NCI-H524 (cell line): ENCODE measurements at places on chromosomes 2 and 18.

DNA sequence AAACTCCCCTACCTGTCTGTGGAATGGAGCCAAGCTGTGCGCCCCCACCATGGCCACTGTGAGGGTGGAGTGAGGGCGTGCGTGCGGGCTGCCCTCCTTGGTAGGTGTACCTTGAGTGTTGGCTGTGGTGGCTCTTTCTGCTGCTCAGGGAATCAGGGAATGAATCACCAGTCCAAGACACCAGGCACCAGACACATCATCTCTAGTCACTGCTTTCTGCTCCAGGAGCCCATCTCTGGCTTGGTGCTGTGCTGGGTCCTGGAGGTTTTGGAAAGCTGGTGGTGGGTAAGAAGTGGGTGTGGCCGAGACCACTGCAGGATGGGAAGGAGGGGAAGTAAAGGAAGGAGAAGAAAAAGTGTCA, 209.9 kb downstream of the SEPTIN10 start:
- DNase-seq: no peak

DNA sequence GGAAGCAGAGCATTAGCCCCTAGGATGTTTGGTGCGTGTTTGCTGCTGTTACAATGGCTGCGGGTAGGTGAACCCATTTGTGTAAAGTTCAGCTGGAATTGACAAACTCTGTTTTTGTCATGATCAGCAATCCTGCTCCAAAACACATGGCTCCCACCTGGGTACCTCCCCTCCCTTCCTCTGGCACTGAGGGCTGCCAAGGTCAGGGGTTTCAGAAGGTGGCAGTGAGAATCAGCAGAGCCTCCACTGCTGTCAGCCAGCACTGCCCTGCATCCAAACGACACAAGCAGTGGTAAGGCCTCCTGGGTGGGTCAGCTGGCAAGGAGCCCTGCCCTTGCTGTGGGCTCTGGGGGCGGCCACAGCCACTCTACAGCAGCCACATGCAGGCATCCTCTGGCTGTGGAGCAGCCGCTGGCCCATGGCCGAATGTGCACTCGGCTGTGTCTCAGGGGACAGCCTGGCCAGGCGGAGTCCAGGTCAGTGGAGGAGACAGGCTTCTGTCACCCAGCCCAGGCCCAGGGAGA, 32.8 kb upstream of the LDLRAD4 start:
- DNase-seq: no peak

GRCh38 chr2:123035541-123035940, 989.5 kb upstream of the CNTNAP5 start:
- no peak for DNase-seq

- no peak for DNase-seq
Measured at GRCh38 chr18:43547456-43547855, 270.2 kb upstream of the SYT4 start.

DNA sequence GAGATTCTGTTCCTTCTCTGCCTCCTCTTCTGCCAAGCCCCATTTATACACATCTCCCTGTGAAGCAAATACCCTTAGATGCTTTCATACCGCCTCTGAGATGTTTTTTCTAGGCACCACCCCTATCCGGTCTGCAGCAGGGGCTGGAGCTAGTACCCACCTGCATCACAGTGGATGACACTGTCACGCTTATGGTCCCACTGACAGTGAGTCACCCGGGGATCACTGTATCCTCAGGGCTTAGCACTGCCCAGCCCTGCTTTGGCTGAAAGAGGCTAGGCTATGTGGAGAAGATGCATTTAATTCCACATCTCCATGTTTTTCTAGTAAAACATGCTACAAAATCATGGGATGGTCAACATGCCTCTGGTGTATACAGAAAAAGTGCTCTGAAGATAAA, 9.9 kb downstream of the FABP1 start:
- DNase-seq: no peak

- DNase-seq: no peak
Measured at GRCh38 chr2:100907832-100908231, 87.9 kb downstream of the NPAS2 start.

DNA sequence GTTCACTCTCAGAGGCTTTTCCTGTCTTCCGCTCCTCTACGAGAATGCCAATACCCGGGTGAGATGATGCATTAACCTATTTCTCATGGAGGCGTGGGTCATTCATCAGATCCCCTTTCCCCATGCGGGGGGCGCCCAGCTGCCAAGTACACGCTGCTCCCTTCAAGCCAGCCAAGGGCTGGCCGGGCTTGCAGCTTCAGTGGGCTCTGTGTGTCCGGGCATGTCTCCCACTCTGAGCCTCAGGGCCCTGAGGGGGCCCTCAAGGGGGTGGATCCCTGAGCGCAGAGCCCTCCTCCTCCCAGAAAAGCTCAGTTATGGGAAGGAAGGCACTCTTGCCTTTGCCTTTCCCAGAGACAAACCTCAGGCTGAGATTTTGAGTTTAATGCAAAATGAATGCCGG, 431.8 kb upstream of the MYT1L start:
- no peak for DNase-seq

- DNase-seq: no peak
Measured at GRCh38 chr2:204722691-204723090, 177.4 kb downstream of the PARD3B start.

DNA sequence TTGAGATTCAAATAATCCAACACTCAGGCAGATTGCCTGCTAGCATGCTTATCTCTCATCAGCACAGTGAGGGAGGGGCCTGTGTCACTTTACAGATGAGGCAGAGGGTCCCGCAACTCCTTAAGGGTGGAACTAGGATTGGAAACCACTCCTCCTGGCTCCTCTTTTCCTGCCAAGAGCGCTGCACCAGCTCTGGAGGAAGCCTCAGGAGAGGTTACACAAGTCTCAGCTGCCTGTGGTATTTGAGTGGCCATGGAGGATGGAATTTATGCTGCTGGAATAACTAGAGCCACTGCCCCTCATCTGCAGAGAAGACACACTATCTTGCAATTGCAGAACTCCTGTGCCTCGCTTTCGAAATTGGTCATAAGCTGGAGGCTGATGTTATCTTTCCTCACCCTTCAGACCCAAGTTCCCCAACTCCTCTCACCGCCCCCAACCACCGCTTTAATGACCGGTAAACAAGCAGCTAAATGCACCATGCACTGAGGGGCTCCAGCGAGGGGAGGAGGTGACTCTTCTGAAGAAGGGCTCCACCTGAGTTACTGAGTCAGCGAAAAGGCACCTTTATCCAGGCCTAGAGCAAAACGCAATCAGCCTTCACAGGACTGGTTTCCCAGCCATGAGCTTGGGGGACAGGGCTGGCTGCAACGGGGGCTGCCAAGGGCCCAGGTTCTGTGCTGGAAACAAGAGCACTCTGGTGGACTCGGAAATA, 245.8 kb downstream of the SOX11 start:
- DNase-seq: no peak

DNA sequence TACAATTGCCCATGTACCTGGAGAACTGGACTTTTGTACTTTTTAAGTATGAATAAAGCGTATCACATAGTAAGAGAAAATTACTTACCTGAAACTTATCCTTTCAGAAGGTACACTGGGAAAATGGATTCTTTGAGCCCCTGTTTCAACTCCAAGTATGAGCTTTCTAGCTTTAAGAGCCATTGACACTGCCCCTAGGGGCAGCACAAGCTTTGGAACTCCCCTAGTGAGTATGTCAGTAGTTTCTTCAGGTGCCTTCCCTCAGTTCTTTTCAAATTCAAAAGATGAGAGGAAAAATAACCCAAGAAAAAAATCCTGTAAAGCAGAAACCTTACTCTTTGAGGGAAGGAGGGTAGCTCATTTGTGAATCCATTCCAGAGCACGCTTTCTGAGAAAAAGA, 124.1 kb downstream of the MEMO1 start:
- peak; percentile 9 for DNase-seq

- no peak for DNase-seq
Measured at GRCh38 chr2:44135771-44136170, 32.9 kb upstream of the PPM1B start.

DNA sequence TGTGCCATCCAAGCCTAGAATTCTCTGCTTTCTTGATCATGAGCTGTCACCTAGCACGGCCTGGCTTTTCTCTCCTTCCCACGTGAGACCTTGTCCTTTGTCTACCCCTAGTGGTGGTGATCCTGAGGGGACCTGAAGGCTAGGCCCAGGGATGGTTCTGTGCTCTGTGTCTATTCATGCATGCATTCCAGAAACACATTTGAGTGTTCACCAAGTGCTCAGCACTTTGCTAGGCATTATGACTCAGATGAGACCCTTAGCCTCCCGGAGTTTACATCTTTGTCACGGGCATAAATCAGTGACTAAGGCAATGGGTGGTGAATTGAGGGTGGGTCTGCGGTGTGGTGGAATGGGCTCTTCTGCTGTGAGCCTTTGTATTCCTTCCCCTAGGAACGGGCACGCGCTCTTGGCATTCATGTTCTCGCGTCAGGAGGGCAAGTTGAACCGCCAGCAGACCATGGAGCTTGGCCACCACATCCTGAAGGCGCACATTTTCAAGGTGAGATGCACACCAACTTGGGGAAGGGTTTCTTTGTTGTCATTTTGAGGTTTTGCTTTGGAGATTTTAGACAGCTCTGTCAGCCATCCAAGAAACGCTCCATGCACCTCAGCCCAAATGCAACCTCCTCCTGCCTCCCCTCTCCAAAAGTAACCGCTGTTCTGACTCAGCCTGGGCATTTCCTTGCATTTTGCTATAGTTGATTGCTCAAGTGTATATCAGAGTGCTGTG, 100.9 kb downstream of the WDSUB1 start:
- peak; percentile 17 for DNase-seq

DNA sequence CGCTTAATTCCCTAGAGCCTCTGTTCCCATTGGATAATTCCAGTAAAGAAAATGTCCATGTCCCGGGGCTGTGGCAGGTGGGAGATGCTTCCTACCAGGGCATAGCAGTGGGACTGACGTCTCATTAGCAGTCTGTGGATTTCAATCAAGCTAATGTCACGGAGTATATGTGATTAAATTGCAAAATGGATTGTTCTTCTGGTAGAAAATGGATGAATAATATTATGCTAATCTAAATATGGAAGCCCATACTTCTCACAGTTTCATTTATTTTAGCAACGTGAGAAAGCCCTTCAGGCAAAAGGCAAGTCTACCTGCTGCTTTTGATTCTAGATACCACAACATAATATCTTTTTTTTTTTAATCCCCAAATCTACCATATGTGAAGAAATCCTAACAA, 185.5 kb downstream of the DNER start:
- no peak for DNase-seq

GRCh38 chr2:133439565-133439920, 128.7 kb downstream of the NCKAP5 start:
- no peak for DNase-seq

DNA sequence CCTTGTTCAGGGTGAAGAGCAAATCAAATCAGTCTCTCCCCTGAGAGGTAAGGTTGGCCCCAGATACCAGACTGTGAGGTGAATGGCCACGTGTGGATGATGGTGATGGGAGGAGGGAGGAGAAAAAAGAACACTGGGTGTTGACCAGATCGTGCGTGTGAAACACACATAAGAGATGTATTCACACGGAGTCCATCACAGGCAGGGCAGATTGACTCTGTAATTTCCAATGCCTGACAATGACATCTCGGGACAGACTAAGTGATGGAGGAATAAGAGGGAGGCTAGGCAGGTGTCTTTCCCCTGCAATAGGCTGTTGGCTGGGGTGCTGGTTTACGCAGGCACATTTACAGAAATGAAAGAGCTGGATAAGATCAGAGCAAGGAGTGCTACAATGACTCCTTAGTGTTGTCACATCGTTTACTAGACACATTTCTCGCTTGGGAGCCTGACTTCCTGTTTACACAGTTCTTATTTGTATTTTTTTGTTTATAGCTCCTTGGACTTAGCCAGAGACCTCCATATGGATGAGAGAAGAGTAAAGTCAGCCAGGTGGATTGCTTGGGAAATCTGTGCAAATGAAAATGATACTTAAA, 43.1 kb downstream of the CPO start:
- DNase-seq: no peak

DNA sequence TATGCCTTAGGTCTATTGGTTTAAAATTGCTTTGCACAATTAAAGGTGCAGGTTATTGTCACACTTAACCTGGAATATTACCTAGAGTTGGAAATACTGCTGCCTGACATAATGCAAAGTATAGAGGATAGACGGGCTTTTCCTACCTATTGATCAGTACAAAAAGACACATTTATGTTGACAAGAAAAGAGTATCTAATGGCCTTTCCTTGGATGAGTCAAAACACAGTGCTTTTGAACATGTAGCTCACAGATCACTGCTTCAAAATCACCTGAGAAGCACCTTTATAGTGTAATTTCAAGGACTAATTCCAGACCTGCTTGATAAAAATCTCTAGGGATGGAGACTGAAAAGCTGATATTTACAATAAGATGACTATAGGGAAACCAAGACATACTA, 262.8 kb downstream of the DCC start:
- no peak for DNase-seq

DNA sequence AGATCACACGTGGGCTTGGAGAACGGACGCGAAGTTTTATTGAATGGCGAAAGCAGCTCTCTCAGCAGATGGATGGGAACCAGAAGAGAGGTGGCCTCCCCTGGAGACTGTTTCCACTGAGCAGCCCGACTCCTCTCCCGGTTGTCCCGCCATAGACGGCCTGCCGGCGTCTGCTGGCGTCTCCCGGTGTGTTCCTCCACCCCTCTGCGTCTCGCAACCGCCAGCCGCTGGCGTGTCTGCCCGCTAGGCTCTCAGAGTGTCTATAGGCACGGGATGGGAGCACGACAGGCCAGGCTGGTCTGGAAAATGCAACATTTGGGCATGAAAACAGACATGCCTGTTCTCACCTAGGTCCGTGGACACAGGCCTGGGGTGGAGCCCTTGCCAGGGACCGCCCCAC, 366.7 kb upstream of the SOX11 start:
- no peak for DNase-seq

GRCh38 chr18:11818486-11819203, 32.6 kb upstream of the CHMP1B start:
- DNase-seq: no peak

GRCh38 chr2:18988631-18989232, 369.7 kb downstream of the OSR1 start:
- no peak for DNase-seq

- peak; percentile 72 for DNase-seq
Measured at GRCh38 chr2:15040429-15041084, 408.0 kb downstream of the LRATD1 start.
